ENCODE measurements at places on chromosomes 4 and X. TPM values are rescaled to one million over a fixed set of nuclear protein-coding genes. Genes with fewer than 3 reads are reported as not detected.

The PRDM5 gene
- total RNA-seq, result 1.8 TPM

GRCh38 chr4:133270021-133270570 lies 121.0 kb downstream of the PCDH10 start:
- no peak for DNase-seq

The TLR6 gene
- total RNA-seq, result not detected

The NLGN3 gene
- total RNA-seq, result not detected

- DNase-seq, result no peak
These were observed 91.2 kb upstream of the C1QTNF7 start for GRCh38 chr4:15336410-15337167.

The ERVMER34-1 gene
- total RNA-seq, result not detected
